ENCODE measurements at places on chromosomes 6 and 20.

- DNase-seq, result no peak
These were observed 45.5 kb downstream of the STX11 start for GRCh38 chr6:144195671-144196270.

GRCh38 chr6:151326116-151326825 is 65.1 kb downstream of the ZBTB2 start:
- DNase-seq, result no peak

DNA sequence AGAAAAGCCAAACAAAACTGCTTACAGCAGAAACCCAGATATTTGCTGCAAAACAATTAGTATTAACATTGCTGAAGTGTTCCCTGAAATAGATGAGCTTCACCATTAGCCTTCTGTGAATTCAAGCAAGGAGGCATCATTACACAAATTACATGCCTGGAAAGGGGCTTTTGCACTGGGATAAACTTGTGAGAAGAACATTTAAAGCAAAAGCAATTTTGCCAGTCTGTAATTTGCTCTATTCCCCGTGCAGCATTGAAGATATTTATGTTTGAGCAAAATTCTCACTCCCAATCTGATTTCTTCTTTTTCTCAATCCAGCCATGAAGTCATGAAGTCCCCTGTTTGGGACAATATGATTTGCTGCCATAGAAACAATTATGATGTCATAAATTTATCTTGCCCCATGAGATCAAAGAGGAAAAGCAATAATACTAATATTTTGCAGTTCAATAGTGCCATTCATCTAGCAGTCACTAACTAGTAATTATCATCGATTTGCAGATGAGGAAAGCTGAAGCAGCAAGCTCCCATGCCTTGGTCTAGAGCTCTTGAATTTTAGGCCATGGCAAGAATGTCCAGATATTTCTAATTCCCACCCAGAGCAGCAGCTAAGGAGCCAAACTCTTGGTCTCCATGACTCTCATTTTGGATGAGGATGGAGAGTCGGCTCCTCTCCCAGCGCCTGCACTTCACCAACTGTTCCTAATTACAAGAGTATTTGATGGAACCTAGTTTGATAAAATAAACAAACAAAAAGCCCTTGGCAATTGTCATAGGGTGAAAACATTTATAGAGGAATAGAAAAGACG is 49.5 kb upstream of the CCN6 start:
- no peak for DNase-seq

GRCh38 chr6:31359581-31359980 is 2.6 kb upstream of the HLA-B start:
- DNase-seq, result no peak

DNA sequence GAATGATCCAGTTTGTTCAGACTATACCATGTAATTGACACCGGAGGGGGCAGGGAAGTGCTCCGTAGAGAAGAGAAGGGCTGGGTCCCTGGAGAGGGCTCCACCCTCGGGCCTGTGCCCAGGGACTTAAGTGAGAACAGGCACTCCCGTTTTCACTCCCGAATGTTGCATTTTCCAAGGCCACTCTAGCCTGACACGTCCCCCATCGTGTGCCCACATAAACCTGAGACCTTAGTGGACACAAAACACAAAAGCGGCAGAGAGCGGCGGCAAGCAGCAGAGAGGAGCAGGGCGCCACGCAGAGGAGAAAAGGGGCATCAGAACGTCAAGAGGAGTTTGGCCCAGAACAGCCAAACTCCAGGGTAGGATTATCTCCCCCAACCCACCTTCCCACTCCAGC is 1405.1 kb downstream of the GRIK2 start:
- no peak for DNase-seq

GRCh38 chr6:3726421-3726820 is 25.1 kb downstream of the PXDC1 start:
- no peak for DNase-seq
